ENCODE measurements at places on chromosomes 11 and 22. TPM values are rescaled to one million over a fixed set of nuclear protein-coding genes. Genes with fewer than 3 reads are reported as not detected.

DNA sequence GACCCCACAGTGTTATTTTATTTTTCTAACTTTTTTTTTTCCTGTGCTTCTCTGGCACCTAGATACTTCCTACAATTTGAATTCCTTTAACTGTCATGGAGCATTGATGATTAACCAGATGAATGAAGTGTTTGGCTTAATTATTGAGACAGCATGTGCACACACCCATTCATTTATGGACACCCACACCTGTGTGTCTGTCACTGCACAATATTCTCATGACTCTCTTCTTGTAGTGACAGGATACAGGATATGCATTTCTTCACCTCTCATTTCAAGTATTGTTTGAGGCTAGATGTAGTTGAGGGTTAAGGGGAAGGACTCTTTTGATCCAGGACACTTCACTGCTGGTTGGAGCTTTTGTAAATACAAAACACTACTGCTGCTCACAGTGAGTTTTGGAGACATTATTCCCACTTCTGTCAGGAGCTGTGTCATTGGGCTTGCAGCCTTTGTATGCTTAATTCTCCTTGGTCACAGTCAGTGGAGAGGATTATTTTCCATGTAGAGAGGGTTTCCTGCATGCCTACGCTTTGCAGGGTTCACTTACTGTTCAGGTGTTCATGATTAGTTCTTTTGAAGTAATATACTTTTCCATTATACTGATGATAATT, 33.5 kb downstream of the SPECC1L start:
- peaks cover 39% of the 10 kb centered on the region for H3K4me1 ChIP-seq
- no peak overlapping the region for H3K4me3 ChIP-seq
- H3K27ac ChIP-seq = peak overlapping the region; percentile 88
- no peak for DNase-seq

Gene C11orf97
- total RNA-seq = not detected

DNA sequence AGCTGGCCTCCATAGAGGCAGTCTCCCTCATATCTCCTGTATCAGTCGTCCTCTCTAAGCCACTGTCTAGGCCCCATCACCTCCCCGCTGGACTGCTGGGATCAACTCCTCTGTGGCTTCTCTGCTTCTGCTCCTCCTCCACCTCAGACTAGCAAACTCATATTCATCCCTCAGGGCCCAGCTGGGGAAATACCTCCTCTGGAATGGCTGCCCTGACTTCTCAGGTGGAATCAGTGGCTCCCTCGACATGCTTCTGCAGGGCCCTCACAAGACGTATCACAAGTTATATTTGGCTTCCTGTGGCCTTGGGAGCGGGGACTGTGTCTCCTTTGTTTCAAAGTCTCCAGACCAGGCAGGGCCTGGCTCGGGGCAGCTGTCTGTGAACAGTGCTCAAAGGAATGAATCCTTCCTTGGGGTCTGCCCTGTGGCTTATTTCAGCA, 10.0 kb downstream of the SLC29A2 start:
- H3K27ac ChIP-seq = peak overlapping the region; percentile 78
- H3K36me3 ChIP-seq = peaks cover 10% of the 10 kb centered on the region
- no peak overlapping the region for H3K4me3 ChIP-seq
- no peaks in the 10 kb centered on the region for H3K4me1 ChIP-seq

DNA sequence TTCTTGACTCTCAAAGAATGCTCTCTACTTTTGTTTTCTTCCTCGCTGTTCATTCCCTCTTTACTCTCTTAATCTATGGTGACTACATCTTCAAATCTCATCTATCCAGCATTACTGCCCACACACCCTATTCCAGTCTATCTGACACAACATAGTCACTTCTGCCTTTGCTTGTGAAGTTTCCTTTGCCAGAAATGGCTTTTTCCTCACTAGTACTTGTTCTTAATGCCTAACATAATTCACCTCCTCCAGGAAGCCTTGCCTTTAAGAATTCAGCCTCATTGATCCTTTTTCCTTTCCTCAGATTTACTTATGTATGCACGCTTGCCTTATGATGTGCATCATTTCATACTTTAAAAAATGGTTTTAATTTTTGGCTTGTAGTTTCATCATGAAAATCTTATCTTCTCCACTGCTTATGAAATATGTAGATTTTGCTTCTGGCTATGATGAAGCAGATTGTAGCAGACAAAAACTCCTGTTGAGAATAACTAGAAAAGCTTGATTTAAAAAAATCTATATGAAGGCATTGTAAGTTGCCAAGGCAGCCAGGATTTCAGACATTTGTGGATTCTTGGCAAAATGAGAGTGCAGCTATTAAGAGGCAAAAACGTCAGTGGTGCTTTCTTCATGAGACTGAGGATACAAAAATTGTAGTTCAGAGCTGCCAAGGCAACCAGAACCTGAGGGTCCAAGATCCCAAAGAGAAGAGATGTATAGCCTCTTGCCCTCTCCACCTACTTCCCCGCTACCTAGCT, 31.8 kb downstream of the RNF169 start:
- H3K27ac ChIP-seq = no peak overlapping the region
- H3K4me3 ChIP-seq = no peak overlapping the region

Gene OR51I1
- total RNA-seq = 0.93 TPM

DNA sequence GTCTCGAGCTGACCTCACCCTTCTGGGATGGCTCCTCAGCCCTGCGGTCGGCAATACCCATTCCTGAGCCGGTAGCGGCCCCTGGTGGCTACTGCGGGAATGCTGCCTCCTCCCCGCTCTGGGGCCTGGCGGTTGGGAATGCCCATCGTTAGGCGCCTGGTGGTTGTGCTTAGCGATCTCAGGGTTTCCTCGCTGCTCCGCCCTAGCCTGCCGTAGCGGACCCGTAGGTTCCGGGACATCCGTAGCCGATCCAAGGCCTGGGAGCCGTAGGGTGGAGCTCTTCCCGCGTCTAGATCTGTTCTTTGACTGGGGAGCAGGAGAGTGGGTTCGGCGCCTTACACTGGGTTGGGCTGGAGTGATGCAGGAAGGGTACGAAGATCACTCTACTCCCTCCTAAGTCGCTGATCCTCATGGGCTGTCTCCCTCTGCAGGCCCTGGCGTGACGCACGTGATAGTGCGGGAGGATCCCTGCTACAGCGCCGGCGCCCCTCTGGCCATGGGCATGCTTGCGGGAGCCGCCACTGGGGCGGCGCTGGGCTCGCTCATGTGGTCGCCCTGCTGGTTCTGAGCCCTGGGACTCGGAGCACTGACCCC, 14.8 kb downstream of the PLEKHB1 start:
- peaks cover 7% of the 10 kb centered on the region for H3K4me1 ChIP-seq
- peaks cover 12% of the 10 kb centered on the region for H3K27me3 ChIP-seq
- H3K4me3 ChIP-seq = peak overlapping the region; percentile 72
- no peaks in the 10 kb centered on the region for H3K36me3 ChIP-seq

Gene CXCR5
- total RNA-seq = not detected

GRCh38 chr11:20090654-20091374, 69.5 kb downstream of the DBX1 start:
- peaks cover 10% of the 10 kb centered on the region for H3K4me1 ChIP-seq
- peaks cover 55% of the 10 kb centered on the region for H3K36me3 ChIP-seq
- no peak overlapping the region for H3K27ac ChIP-seq
- H3K27me3 ChIP-seq = no peaks in the 10 kb centered on the region
- DNase-seq = no peak

Gene OR10G7
- not detected for total RNA-seq

DNA sequence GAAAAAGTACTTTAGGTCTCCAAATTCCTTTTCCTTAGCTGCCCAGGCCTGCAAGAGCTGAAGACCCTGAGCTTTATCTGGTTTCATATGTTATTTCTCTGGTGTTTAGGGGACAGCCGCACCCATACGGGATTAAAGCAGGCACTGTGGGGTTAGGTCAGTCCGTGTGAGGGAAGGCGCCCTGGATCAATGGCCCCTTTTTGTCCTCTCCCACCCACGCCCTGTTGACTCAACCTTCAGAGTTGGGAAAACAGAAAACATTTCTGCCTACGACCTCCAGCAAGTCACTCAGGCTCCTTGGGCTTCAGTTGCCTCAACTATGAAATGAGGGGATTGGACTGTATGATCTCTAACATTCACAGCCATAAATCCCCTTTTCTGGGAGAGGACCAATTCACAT, 55.2 kb upstream of the BARX2 start:
- no peaks in the 10 kb centered on the region for H3K36me3 ChIP-seq
- H3K4me3 ChIP-seq = no peak overlapping the region
- H3K4me1 ChIP-seq = peaks cover 33% of the 10 kb centered on the region
- H3K27me3 ChIP-seq = no peaks in the 10 kb centered on the region
- no peak for DNase-seq

Gene SMIM38
- 2.1 TPM for total RNA-seq

Gene GDPD4
- not detected for total RNA-seq

Gene HBB
- not detected for total RNA-seq

Gene APOA5
- total RNA-seq = not detected

Gene BTG4
- not detected for total RNA-seq

DNA sequence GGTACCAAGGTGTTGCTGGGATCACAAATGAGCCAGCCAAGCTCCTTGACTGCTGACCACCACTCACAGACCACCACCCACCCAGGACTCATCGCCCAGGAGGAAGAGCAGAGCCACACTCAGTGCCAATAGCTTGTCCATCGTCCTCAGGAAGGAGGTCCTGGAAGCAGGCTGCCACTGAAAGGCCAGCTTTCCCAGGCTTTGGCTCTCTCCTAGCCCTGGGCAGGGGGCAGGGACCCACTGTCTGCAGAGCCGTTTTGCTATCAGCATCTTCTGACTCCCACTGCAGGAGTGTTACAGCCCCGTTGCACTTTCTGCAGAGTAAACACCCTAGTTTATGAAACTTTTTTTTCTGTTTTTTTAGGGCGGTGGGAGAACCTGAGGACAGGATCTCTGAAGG, 12.2 kb upstream of the ACRV1 start:
- no peak for DNase-seq
- no peaks in the 10 kb centered on the region for H3K4me1 ChIP-seq
- no peak overlapping the region for H3K4me3 ChIP-seq
- H3K27ac ChIP-seq = no peak overlapping the region

GRCh38 chr11:63448646-63449045, 42.3 kb downstream of the PLAAT5 start:
- DNase-seq = no peak
- no peak overlapping the region for H3K4me3 ChIP-seq
- H3K4me1 ChIP-seq = no peaks in the 10 kb centered on the region
- H3K36me3 ChIP-seq = no peaks in the 10 kb centered on the region
- H3K27ac ChIP-seq = no peak overlapping the region
- peaks cover 29% of the 10 kb centered on the region for H3K27me3 ChIP-seq

GRCh38 chr22:27804470-27805297, 3.1 kb upstream of the MN1 start:
- H3K27ac ChIP-seq = peak overlapping the region; percentile 87
- H3K4me3 ChIP-seq = peak overlapping the region; percentile 57
- H3K4me1 ChIP-seq = peaks cover 44% of the 10 kb centered on the region
- peak; percentile 78 for DNase-seq

GRCh38 chr11:94974178-94974577, 669 bp downstream of the KDM4D start:
- H3K4me1 ChIP-seq = peaks cover 19% of the 10 kb centered on the region
- peak overlapping the region; percentile 99 for H3K27ac ChIP-seq
- H3K36me3 ChIP-seq = peaks cover 15% of the 10 kb centered on the region

DNA sequence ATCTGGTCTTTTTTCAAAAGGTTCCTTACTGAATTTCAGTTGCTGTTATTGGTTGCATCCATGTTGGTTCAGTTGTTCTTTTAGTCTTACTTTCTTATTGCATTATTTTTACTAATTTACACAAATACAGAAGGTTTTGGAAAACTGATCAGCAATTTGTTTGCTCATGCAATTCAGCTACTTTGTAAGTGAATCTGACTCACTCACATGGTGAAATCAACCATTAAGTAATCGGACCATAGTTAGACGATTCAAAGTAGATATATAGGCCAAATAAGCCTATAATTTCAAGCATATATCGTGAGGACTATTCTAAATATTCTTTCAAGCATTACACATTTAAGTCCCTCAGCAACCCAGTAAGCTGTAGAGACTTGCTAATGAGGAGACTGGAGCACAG, 41.7 kb downstream of the CCDC83 start:
- H3K27ac ChIP-seq = no peak overlapping the region
- H3K4me3 ChIP-seq = no peak overlapping the region
- H3K4me1 ChIP-seq = peaks cover 4% of the 10 kb centered on the region
- no peaks in the 10 kb centered on the region for H3K36me3 ChIP-seq
- no peak for DNase-seq
- H3K27me3 ChIP-seq = no peaks in the 10 kb centered on the region

Gene HTR3B
- not detected for total RNA-seq

Gene MS4A8
- total RNA-seq = not detected

Gene XKR3
- total RNA-seq = not detected

- H3K4me3 ChIP-seq = peak overlapping the region; percentile 72
- H3K4me1 ChIP-seq = peaks cover 26% of the 10 kb centered on the region
- H3K27ac ChIP-seq = no peak overlapping the region
- no peaks in the 10 kb centered on the region for H3K27me3 ChIP-seq
These were observed 327.5 kb downstream of the TBC1D22A start for GRCh38 chr22:47089796-47090460.

- peak overlapping the region; percentile 44 for H3K27ac ChIP-seq
- H3K4me1 ChIP-seq = peaks cover 16% of the 10 kb centered on the region
- H3K4me3 ChIP-seq = no peak overlapping the region
- H3K27me3 ChIP-seq = no peaks in the 10 kb centered on the region
These were observed 181.8 kb downstream of the UVRAG start for GRCh38 chr11:75996523-75997442.

DNA sequence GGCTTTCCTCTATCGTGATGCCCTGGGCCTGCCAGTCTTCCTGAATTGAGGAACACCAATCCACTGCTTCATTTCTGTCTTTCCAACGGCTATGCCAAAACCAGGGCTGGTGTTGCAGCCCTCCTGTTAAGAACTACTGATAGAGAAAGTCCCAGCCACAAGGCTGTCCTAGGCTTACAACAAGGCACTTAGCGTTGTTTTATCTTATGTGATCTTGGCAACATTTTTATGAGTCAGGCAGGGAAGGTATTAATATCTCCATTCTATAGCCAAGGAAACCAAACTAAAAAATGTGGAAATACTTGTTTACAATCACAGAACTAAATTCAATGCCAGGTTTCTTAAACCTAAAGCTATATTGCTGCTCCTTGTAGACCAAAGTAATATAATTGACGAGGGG, 89.9 kb upstream of the AMOTL1 start:
- peaks cover 8% of the 10 kb centered on the region for H3K4me1 ChIP-seq
- no peaks in the 10 kb centered on the region for H3K36me3 ChIP-seq
- H3K27me3 ChIP-seq = no peaks in the 10 kb centered on the region
- H3K27ac ChIP-seq = peak overlapping the region; percentile 18
- H3K4me3 ChIP-seq = no peak overlapping the region
- DNase-seq = no peak

Gene KCNJ1
- total RNA-seq = not detected

DNA sequence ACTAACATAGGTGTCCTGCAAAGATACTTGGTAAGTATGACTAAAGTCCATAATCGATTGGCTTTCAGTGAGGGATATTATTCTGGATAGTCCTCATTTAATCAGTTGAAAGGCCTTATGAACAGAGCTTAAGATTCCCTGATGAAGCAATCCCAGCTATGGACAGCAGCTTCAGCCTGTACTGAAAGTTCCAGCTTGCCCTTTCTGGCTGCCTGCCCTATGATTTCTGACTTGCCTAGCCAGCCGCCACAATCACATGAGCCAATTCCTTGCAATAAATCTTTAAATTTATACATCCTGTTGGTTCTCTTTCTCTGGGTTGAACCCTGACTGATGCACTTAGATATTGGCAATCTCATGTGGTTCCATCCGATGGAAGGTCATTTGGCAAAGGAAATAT, 759.0 kb upstream of the API5 start:
- no peaks in the 10 kb centered on the region for H3K4me1 ChIP-seq
- no peaks in the 10 kb centered on the region for H3K36me3 ChIP-seq
- no peak for DNase-seq
- no peak overlapping the region for H3K27ac ChIP-seq

Gene GAL3ST1
- 0.40 TPM for total RNA-seq
